AG04449 (cell line): ENCODE measurements at places on chromosomes 1 and 21.

- no peak for DNase-seq
These were observed 57.1 kb upstream of the SAMSN1 start for GRCh38 chr21:14603202-14603601.

DNA sequence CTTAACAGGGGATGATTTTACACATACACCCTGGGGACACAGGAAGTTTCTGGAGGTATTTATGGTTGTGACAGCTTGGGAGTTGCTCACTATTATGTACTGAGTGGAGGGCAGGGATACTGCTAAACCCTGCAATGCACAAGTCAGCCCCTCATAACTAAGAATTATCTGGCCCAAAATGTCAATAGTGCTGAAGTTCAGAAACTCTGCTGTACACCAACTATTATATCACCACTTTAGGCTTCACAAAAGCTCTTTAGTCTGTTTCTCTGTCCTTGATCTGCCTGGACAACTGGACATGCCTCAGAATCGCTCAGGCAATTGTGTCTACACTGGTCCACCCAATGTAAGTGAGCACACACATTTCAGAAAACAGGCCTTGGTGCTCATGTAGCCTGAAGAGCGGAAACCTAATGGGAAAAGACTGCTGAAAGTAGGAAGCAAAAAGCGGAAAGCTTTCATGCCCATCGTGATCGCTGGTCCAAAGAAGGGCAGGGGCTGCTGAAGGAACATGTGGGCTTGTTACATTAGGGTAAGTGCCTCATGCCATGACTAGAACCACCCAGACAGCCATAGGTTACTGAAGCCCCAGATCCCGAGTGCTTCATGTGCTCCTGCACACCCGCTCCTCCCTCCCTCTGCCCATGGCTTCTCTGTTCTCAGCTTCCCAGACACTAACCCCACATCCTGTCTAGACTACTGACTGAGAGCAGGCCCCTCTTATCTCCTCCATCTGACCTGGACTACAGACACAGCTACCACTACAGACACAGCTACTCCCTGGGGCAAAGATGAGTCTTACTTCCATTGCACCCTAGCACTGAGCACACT lies 73.5 kb downstream of the LRIG2 start:
- DNase-seq, result no peak

- no peak for DNase-seq
These were observed 1.6 kb downstream of the SMCP start for GRCh38 chr1:152879559-152880198.

GRCh38 chr1:151710187-151710840 lies 6.3 kb downstream of the CELF3 start:
- DNase-seq, result no peak

DNA sequence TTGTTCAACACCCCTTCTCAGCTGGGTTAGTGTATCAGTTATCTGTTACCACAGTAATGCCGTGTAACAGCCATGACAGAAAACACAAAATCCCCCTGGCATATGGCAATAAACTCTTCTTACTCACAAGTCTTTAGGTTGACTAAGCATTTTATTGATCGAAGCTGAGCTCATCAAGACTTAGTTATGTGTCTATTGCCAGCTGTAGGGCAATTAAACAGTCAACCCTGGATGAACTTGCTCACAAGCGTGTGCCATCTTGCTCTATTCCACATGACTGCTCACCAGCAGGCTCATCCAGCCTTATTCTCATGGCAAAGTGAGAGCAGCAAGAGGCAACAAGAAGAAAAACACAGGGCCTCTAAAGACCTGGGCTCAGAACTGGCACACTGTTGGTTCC lies 333.8 kb upstream of the PTBP2 start:
- no peak for DNase-seq

DNA sequence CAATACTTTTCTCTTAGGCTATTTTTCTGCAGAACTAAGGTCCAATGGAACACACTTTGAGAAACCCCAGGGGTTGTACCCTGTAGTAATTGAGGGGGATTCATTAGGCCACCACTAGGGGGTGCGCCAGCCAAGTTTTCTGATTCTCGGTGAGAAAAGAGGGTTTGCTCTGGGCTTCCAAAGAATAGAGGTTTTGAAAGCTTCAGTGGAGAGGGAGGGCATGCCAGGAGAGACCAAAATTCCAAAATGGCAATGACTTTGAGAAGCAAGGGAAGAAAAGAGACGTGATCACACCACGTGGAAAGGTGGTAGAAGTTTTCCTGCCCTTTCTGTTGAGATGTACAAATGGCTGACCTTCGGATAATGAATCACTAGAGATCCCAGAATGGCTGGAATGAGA lies 323.3 kb downstream of the RPS6KC1 start:
- no peak for DNase-seq

- DNase-seq, result no peak
These were observed 2.7 kb downstream of the SLAMF7 start for GRCh38 chr1:160741612-160742348.

DNA sequence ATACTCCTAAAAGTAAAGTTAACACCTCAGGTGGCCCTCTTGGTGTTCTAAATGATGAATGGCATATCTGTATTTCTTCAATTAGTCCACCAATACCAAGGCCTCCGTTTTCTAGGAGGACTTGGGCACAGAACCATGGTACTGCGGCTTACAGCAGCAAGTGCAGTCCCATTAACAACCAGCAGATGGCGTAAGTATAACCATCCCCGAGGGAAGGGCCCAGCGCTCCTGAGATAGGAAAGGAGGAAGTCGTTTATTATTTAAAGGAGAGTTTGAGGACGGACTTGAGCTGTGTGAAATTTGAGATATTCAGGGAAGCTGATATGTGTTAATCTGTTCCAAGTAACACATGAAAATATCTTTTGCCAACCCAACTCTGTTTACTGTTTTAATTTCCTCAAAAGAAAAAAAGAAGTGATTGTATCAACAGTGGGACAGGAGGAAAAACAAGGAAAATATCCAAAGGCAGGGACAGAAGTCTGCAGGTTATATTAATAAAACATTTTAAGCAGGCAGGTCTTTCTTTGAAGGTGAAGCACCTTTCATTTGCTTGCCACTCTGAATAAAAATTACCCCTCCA lies 37.7 kb upstream of the KCNJ15 start:
- DNase-seq, result peak; percentile 5

DNA sequence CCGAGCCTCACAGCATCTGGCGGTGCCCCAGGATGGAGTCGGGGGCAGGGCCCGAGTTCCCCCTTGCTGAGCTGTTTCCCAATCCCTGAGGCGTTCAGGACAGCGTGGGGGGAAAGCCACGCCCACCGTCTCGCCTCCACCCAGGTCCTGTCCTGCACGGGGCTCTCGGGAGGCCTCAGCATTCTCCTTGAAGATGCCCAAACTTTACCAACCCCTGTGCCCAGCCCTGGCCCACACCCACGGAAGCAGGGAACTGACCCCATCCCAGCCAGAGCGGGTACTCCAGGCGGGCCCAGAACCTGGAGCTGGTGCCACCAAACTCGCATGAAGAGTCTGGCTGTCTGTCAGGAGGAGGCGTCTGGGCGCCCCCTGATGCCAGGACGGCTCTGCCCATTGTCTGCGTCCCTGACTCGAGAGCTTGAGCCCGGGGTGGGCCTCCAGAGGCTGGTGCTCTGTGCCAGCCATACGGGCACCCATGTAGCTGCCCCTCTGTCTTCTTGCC lies 35.3 kb upstream of the POFUT2 start:
- DNase-seq, result no peak

GRCh38 chr21:39593522-39593921 lies 19.2 kb upstream of the B3GALT5 start:
- DNase-seq, result no peak
